ENCODE measurements at places on chromosomes 13 and 19. TPM values are rescaled to one million over a fixed set of nuclear protein-coding genes. Genes with fewer than 3 reads are reported as not detected.
A peak's percentile ranks its signal among the peaks of the same experiment; 100 is the strongest.

ZNF256 gene
- 0.89 TPM for total RNA-seq

ELL gene
- total RNA-seq: 9.7 TPM

GPR12 gene
- total RNA-seq: not detected

PSG11 gene
- not detected for total RNA-seq

ZNF599 gene
- not detected for total RNA-seq

ZNF524 gene
- 54.3 TPM for total RNA-seq

CYSLTR2 gene
- not detected for total RNA-seq

DNA sequence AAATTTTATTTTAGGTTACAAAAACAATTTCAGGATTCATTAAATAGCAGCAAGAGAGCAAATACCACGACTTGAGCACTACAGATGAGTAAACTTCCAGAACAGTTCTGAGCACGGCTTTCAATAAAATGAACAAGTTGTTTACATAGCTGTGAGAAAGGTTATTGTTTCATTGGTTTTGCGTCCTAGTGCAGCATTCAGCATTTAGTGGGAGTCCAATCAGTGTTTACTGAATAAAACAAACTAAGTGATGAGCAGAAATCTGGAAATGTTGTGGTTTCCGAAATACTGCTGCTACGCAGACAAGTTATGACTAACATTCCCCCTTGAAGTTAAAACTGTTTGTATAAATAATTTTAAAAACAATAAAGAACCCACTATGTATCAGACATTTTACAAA, 251.5 kb upstream of the STARD13 start:
- H3K27ac ChIP-seq: peak overlapping the region; percentile 98
- no peaks in the 10 kb centered on the region for H3K27me3 ChIP-seq
- H3K4me3 ChIP-seq: peak overlapping the region; percentile 5
- H3K36me3 ChIP-seq: no peaks in the 10 kb centered on the region
- DNase-seq: no peak

DNA sequence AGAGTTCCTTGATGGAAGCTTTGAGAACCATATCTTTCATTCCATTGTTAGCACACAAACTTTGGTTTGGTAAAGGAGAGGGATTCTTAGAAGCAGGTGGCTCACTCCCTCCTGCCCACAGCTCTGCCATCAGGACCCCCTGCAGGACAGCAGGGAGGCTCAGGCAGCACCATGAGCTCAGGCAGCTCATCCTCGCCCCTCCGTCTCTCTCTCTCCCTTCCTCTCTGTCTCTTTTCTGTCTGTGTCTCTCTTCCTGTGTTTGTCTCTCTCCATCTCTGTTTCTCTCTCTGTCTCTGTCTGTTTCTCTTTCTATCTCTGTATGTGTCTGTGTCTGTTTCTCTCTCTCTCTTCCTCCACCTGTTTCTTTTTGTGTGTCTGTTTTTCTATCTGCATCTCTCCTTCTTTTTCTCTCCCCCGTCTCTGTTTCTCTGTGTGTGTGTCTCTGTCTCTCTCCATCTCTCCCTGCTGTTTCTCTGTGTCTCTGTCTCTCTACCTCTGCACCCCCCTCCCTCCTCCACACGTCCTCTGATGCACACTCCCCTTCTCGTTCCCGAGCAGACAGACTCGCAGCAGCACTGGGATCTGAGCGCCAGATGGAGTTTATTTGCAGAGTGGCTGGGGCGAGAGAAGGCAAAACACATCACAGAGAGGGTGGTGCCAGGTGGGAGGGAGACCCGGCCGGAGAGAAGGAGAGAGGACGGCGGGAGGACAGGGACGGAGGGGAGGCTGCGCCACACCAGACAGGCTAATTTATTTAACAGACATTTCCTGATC, 8.7 kb downstream of the SBK2 start:
- no peaks in the 10 kb centered on the region for H3K27me3 ChIP-seq
- peaks cover 26% of the 10 kb centered on the region for H3K4me1 ChIP-seq
- no peaks in the 10 kb centered on the region for H3K36me3 ChIP-seq
- H3K4me3 ChIP-seq: no peak overlapping the region

DNA sequence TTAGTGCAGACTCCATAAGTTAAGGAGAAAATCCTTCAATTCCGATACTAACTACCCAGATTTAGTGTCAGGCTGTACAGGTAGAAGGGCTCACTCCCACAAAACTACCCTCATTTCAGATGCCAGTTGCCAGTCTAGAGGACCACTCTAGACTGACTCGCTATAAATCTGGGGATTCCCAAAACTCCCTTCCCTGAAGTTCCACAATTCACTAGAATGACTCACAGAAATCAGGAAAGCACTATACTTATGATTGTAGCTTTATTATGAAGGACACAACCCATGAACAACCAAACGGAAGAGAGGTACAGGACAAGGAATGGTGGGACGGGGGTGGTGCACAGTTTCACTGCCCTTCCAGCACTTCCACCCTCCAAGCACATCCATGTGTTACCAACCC, 321.2 kb downstream of the DIAPH3 start:
- no peaks in the 10 kb centered on the region for H3K36me3 ChIP-seq
- H3K27me3 ChIP-seq: no peaks in the 10 kb centered on the region
- H3K4me1 ChIP-seq: no peaks in the 10 kb centered on the region
- no peak for DNase-seq
- H3K27ac ChIP-seq: no peak overlapping the region
- no peak overlapping the region for H3K4me3 ChIP-seq

GRCh38 chr13:20192158-20192835, 441 bp downstream of the GJB2 start:
- H3K27ac ChIP-seq: no peak overlapping the region
- H3K4me1 ChIP-seq: peaks cover 31% of the 10 kb centered on the region
- H3K36me3 ChIP-seq: no peaks in the 10 kb centered on the region
- H3K4me3 ChIP-seq: peak overlapping the region; percentile 80

DNA sequence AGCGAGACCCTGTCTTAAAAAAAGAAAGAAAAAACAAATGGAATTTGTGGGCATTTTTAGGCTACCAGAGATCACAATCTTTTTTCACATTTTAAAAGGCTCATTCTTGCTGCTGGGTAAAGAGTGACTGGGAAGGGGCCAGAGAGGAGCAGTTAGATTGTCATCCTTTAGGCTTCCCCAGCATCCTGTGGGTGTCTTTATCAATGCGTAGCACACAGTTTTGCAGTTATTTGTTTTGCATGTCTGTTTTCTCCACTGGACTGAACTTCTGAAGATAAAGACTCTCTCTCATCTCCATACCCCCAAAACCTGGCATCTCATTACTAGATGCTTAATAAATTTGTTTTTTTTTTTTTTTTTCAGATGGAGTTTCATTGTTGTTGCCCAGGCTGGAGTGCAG, 2.1 kb upstream of the UTP14C start:
- H3K36me3 ChIP-seq: peaks cover 84% of the 10 kb centered on the region
- no peak overlapping the region for H3K27ac ChIP-seq
- DNase-seq: no peak
- H3K27me3 ChIP-seq: no peaks in the 10 kb centered on the region
- no peaks in the 10 kb centered on the region for H3K4me1 ChIP-seq

GRCh38 chr13:76993473-76993872, 1.6 kb downstream of the CLN5 start:
- no peak overlapping the region for H3K4me3 ChIP-seq
- no peaks in the 10 kb centered on the region for H3K27me3 ChIP-seq
- peak overlapping the region; percentile 97 for H3K27ac ChIP-seq
- H3K4me1 ChIP-seq: peaks cover 15% of the 10 kb centered on the region
- DNase-seq: no peak

GRCh38 chr13:109803825-109804224, 17.4 kb upstream of the IRS2 start:
- peak; percentile 51 for DNase-seq
- H3K27me3 ChIP-seq: peaks cover 8% of the 10 kb centered on the region
- H3K36me3 ChIP-seq: no peaks in the 10 kb centered on the region
- no peak overlapping the region for H3K4me3 ChIP-seq

DNA sequence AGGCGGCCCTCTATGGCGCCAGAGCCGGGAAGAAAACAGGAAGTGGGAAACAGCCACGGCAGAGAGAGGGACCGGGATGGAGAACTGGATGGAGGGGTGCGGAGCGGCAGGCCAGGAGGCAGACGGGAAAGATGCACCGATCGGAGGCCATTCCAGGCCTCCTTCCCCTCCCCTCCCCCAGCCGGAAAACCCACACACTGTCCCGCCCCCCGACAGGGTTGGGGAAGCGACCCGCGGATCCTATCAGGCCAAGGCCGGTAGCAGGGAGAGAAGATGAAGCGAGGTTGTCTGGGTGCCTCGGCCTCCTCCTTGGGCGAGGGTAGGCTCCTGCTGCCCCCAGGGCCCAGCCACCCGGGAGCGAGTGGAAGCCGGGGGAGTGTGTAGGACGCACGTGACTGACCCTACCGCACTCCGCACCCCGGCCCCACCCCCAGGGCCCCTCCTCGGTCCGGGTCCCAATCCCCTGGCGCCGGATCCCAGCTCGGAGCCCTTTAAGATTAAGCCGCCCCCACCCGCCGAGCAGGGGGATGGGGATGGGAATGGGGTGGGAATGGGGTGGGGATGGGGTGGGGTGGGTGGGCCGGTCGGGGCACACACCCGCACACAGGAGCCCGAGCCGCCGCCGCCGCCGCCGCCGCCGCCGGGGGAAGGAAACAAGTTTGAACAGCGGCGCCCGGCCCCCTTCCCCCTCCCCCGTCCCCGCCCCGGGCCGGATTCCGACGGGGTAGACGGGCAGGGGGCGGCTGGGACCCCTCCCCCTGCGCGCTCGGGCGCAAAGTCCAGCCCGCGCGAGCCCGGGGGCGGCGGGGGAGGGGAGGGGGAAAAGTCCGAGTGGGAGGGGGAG, 1.5 kb downstream of the ERF start:
- no peaks in the 10 kb centered on the region for H3K27me3 ChIP-seq
- peaks cover 57% of the 10 kb centered on the region for H3K4me1 ChIP-seq
- H3K4me3 ChIP-seq: peak overlapping the region; percentile 97
- H3K36me3 ChIP-seq: peaks cover 19% of the 10 kb centered on the region
- peak overlapping the region; percentile 100 for H3K27ac ChIP-seq

DNA sequence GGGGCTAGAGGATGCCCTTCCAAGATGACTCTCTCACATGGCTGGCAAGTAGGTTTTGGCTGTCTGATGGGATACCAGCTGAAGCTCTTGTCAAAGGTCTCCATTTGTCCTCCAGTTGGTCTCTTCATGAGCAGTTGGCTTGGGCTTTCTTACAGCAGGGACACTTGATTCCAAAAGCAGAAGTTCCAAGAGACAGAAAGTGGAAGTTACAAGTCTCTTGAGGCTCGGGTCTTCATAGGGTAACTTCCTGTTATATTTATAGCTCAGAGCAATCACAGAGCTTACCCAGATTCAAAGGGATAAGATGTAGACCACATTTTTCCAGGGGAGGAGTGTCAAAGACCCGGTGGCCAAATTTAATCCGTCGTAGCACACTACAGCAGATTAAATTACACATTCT, 440.0 kb downstream of the RFC3 start:
- H3K4me3 ChIP-seq: no peak overlapping the region
- no peaks in the 10 kb centered on the region for H3K27me3 ChIP-seq
- H3K36me3 ChIP-seq: no peaks in the 10 kb centered on the region
- DNase-seq: peak; percentile 36
- H3K4me1 ChIP-seq: no peaks in the 10 kb centered on the region
- no peak overlapping the region for H3K27ac ChIP-seq

- no peaks in the 10 kb centered on the region for H3K36me3 ChIP-seq
- no peak overlapping the region for H3K27ac ChIP-seq
- no peak for DNase-seq
- H3K27me3 ChIP-seq: no peaks in the 10 kb centered on the region
- H3K4me3 ChIP-seq: no peak overlapping the region
Observed at GRCh38 chr19:13318190-13318589, 168.0 kb downstream of the IER2 start.

GRCh38 chr13:67099494-67099893, 130.6 kb downstream of the PCDH9 start:
- no peaks in the 10 kb centered on the region for H3K27me3 ChIP-seq
- no peaks in the 10 kb centered on the region for H3K4me1 ChIP-seq
- H3K4me3 ChIP-seq: no peak overlapping the region

DNA sequence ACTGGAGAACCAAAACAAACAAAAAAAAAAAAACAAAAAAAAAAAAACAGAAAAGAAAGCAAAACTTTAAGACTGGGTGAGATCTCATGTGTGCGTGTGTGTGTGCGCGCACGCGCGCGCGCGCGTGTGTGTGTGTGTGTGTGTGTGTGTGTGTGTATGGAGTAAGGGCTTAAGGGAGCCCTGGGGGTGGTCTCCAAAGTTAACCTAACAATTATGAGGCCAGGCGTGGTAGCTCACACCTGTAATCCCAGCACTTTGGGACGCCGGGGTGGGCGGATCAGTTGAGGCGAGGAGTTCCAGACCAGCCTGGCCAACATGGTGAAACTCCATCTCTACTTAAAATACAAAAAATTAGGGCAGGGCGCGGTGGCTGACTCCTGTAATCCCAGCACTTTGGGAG, 46.7 kb downstream of the CYP4F22 start:
- peaks cover 22% of the 10 kb centered on the region for H3K27me3 ChIP-seq
- no peaks in the 10 kb centered on the region for H3K36me3 ChIP-seq
- no peak overlapping the region for H3K4me3 ChIP-seq
- H3K27ac ChIP-seq: no peak overlapping the region
- peaks cover 19% of the 10 kb centered on the region for H3K4me1 ChIP-seq

DNA sequence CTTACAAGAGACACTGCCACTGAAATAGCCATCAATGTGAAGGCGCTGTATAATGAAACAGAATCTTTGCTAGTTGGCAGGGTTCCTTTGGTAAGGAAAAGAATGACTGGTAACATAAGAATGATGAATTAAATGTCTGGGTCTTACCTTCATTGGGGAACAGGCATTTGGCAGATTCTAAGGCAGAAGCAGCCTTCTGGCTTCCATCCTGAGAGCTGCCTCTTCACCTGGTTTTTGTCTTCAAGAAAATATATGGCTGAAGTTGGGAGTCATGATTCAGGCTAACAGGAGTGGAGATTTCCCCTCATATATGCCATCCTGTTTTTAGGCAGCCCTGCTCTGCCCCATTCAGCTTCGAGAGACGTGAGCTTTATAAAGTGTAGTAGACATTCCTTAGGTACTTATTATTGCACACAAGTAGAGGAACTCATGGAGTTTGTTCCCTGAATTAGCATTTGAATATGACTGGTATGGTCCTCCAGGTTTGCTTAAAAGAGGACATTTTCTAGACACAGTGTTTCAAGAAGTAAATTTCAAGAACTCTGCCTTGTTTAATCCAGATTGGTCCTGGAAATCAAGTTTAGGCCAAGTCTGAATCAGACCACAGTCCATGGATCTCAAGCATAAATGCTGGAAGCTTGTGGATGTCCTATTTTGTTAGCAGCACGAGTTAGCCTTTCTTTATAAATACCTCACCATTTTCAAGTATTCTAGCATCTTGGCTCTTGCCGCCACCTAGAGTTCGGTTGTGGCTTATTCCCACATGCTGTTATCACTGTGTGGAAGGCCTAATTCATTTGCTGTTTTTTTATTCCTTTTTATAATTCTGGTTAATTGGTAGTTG, 56.2 kb upstream of the AKAP11 start:
- peaks cover 55% of the 10 kb centered on the region for H3K36me3 ChIP-seq
- DNase-seq: peak; percentile 64
- H3K4me3 ChIP-seq: no peak overlapping the region
- no peak overlapping the region for H3K27ac ChIP-seq
- no peaks in the 10 kb centered on the region for H3K4me1 ChIP-seq

Data from stomach (tissue), 19 donors.